ENCODE measurements at places on chromosomes 3 and 15.
A peak's percentile ranks its signal among the peaks of the same experiment; 100 is the strongest.

- DNase-seq, result peak; percentile 46
These were observed 8.8 kb upstream of the B3GNT5 start for GRCh38 chr3:183244219-183244618.

DNA sequence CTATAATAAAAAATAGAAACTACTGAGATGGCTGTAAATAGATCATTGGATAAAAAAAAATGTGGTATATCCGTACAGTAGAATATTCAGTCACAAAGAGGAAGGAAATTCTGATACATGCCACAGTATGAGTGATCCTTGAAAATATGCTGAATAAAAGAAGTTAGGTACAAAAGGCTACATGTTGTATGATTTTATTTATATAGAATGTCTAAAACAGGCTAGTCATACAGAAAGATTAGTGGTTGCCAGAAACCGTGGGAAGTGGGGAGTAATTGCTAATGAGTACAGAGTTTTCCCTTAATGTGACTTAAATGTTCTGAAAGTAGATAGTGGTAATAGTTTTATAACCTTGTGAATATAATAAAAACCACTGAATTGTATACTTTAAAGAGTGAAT is 24.9 kb upstream of the FAH start:
- DNase-seq, result no peak

DNA sequence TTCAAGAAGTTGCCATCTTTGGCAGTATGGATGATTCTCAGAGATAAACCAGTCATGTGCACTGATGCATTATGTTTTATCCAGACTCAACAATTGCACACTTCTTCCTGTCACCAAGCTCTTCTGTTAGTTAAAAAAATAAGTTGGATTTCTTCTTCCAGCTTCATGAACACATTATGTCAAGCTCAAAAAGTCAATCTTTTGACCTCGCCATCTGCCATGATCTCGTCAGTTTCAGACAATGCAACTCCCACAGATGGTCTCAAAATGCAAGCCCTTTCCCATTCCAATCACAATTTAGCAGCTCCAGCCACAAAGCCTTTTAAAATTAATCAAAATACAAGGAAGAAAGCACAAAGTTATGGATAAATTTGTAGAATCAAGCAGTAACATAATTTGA is 42.8 kb downstream of the TFDP2 start:
- no peak for DNase-seq

GRCh38 chr15:48389691-48390143 is 58.5 kb downstream of the DUT start:
- DNase-seq, result no peak

DNA sequence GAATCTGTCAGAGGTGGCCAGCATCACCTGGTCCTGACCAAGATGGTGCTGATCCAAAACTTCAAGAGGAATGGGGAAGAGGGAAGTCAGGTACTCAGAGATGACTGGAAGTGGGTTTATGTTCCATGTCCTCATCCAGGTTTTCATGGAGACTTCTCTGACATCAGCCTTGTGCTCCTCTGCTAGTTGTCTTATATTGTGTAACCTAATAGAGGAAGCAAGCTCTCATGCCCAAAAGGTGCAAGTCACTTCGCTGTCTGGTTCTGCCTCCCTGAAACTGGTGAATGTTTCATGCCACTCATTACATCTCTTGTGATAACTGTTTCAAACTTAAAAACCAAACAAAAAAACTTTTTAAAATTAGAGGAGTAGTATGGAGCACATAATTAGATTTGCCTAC is 127.2 kb upstream of the MANF start:
- no peak for DNase-seq

GRCh38 chr3:31124373-31124772 is 229.9 kb upstream of the GADL1 start:
- no peak for DNase-seq

DNA sequence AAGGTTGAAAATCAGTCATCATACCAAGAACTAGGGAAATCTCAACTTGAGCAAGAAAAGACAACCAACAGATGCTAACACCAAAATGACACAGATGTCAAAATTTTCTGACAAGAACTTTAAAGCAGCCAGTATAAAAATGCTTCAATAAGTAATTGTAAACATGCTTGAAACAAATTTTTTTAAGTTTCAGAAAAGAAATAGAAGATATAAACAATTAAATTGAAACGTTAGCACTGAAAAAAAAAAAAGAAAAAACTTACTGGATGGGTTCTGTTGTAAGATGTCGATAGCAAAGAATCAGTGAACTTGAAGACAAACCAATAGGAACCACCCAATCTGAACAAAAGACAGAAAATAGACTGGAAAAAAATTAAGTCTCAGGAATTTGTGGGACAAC is 8.0 kb downstream of the MYD88 start:
- no peak for DNase-seq

DNA sequence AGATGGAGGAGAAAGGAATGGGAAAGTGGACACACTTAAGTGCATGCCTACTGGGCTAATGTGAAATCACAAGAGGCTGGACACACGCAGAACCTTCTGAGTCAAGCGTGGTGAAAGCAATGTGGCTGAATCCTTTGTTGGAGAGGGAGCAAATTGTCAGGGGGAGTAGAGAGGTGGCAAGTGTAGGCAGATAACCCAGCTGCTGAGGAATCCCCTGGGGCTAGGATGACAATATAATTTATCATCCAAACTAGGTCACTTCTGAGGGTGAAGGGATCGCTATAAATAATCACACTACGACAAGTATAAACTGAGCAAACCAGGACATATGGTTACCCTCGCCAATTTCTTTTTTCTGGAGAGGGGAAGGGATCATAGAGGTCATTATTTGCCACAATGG is 28.7 kb downstream of the TAMM41 start:
- no peak for DNase-seq

DNA sequence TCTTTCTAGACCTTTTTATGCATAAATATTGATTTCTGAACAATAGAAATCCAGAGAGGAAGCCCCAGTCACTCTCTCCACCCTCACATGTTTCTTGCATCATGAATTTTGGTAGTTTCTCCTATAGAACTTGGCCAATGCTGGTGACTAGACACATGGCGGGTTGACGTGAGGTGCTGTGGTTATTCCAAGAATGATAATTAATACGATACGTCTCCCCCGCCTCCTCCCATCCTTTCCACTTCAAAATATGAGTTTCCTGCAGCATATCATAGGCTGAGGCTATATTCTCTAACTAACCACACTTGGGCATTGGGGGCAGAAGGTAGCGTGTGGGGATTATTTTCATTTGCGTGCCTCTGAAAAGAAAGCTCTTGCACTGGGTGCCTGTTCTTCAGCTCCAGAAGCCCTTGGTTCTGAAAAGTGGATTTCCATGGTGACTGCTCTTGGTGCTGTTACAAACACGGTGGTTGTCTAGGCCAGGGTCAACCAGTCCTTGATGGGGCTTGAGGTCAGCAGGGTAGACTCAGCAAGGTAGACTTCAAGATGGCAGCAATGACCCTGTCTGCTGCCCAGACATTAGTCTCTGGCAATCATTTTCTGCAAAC is 5.3 kb downstream of the TNFSF10 start:
- no peak for DNase-seq

GRCh38 chr15:85071061-85071460 is 89.4 kb downstream of the PDE8A start:
- DNase-seq, result no peak

DNA sequence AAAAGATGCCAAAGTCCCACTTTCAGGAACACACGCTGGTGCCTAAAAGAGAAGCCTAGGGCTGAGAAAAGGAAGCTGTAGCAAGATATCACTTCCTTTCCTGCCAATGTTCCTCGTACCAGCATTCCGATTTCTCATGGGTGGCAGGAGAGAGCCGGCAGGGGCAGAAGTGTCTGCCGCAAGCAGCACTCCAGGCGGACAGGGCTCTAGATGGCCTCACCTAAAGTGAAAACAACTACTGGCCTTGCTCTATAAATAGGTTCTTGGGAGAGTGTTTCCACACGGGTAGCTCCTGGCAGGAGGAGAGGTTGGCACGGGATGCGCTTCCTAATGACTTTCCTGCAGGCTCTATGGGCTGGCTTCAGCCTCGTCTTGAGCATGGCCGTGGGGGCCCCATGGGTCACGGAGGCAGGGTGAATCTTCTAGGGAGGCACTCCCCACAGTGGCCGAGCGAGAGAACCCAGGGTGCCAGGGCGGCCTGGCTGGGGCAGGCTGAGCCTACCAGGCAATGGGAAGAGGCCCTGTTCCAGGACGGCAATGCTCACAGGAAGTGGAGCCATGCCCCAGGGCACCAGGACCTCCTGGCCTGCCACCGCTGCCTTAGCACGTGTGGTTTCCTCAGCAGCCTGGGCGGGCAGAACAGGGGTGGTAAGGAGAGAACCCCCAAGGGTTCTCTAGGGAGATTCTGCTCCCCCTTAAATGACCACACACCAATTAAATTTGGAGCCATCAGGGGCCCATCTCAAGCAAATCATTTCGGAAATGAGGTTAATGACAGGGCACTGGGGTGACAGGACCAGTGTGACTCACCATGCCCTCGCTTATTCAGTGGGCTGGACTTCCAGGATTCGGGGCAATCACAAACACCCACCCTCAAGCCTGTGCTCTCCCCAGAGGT is 14.6 kb upstream of the DUSP7 start:
- no peak for DNase-seq

DNA sequence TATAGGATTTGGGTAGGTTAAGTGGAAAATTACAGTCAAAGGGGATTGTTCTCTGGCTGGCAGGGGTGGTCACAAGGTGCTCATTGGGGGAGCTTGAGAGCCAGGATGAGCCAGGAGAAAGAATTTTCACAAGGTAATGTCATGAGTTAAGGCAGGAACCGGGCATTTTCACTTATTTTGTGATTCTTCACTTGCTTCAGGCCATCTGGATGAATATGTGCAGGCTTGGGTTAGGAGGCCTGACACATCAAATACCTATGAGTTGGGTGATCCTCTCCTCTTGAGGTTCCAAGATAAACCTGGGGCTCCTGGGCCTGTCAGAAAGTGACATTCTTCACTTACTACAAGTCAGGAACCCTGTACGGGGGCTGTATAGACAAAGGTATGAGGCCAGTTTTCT is 68.7 kb downstream of the CD200 start:
- DNase-seq, result no peak

DNA sequence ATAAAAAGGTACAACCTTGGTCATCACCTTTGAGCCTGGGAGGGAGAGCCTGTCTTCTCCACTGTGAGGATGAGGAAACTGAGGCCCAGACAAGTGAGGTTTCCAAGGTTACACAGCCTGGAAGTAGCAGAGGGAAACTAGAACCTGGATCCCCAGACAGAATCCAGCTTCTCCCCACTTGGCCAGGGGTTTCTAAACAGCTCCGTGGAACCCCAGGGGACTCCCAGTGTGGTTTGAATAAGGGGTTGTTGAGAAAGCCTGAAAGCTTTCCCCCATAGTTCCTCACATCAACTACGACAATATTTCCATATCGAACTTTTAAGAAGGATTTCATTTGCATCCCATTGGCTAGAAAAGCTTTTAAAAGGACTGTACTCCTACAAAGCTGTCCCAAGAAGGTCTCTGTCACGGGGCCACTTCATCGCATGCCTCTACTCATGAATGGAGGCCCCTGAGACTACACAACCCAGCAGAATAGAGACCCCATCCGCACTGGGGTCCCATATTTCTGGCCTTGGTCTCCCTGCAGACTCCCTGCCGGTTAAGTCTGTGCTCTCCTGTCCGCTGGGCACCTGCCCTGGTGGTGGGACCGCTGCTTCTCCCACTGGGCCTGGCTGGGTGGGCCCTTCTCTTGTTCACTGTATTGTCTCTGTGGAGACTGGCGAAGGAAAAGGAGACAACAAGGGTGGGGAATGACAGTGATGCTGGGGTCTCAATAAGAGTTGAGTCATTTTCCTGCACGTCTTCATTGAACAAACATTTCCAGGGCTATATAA is 178.5 kb downstream of the SMAD6 start:
- DNase-seq, result no peak

- no peak for DNase-seq
These were observed 6.2 kb downstream of the CILP start for GRCh38 chr15:65204931-65205660.

DNA sequence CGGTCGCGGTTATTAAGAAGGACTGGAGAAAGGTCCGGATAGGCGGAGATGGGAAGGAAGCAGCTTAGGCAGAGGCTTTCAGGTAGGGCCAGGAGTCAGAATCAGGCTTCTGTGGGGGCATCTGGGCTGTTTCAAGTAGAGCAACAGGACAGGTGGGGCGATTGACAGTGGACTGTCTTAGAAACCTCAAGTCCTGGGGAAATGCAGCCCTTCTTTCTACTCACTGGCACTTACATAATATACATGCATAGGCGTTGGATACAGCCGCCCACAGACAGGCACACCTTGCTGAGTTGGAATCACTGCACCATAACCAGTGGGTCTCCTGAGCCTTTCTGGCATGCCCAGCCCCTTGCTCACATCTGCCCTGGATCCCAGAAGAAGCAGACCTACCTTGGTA is 730 bp downstream of the MYD88 start:
- no peak for DNase-seq

- DNase-seq, result no peak
These were observed 13.3 kb upstream of the OR5K1 start for GRCh38 chr3:98449606-98450193.

DNA sequence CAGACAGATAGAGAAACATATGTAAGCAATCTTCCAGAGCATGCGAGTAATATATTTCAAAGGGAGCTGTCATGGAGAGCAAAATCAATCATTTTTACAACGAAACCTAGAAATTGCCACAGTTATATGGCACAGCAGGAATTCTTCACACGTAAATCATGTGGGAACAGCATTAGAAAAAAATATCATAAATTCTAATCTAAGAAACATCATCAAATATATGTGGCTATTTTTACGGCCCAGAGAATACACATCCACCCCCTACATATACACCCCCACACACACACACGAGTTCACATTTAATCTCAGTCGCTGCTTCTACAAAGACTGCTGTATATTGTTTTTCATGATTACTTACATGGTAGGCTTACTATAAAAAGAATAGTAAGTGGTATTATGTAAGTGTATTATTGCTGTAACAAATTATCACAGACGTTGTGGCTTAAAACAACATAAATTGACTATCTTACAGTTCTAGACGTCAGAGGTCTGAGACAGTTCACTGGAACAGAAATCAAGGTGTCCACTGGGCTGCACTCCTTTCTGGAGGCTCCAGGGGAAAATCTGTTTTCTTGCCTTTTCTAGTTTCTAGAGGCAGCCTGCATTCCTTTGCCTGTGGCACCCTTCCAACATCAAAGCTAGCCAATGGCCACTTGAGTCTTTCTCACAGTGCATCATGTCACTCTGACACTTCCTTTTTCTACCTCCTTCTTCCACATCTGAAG is 363.3 kb downstream of the ULK4 start:
- DNase-seq, result peak; percentile 30

GRCh38 chr15:82933576-82933975 is 18.9 kb downstream of the HOMER2 start:
- DNase-seq, result no peak

DNA sequence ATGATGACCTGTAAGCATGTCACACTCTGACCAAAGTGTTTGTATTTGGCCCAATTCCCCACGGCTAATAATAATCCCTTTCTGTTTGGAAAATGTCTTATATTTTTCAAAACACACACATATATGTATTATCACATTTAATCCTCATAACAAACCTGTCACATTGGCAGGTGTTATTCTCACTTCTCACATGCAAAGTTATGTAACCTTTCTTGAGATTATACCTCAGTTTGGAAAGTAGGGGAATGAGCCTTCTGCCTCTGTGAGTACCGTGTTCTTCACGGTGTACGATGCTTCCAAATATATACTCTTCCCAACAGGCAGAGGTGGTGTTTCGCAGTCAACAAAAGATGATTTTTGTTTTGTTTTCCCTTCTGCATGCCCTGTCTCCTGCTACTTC is 205.6 kb downstream of the TP63 start:
- no peak for DNase-seq

- peak; percentile 96 for DNase-seq
These were observed 21.6 kb downstream of the ANAPC13 start for GRCh38 chr3:134464064-134464688.
